Panc1 (cell line): ENCODE measurements at places on chromosomes 12 and 14. TPM values are rescaled to one million over a fixed set of nuclear protein-coding genes. Genes with fewer than 3 reads are reported as not detected.
A peak's percentile ranks its signal among the peaks of the same experiment; 100 is the strongest.

- H3K36me3 ChIP-seq = no peaks in the 10 kb centered on the region
- no peak overlapping the region for H3K27ac ChIP-seq
- no peaks in the 10 kb centered on the region for H3K4me1 ChIP-seq
- no peak overlapping the region for H3K4me3 ChIP-seq
- no peak for DNase-seq
Measured at GRCh38 chr12:76137606-76138005, 53.1 kb upstream of the NAP1L1 start.

DNA sequence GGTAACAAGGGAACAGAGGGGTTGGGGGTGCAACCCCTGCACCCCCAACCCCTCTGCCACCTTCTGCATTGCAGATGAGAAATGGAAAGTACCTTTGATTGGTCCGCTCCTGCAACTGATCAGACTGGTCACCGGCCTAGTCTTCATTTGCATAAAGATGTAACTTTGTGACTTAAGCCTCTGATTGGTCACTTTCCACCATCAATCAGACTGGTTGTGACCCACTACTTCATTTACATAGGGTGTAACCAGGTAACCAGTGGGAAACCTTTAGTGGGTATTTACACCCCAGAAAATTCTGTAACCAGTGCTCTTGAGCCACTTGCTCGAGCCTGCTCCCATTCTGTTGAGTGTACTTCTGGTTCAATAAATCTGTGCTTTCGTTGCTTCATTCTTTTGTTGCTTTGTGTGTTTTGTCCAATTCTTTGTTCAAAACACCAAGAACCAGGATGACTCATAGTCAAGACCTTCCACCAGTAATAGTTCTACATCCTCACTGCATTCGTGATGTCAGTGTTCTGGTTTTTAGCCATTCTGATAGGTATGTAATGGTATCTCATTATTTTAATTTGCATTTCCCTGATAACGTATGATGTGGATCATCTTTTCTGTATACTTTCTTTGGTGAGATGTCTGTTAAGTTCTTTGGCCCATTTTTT, 30.8 kb downstream of the LEMD3 start:
- H3K27me3 ChIP-seq = no peaks in the 10 kb centered on the region
- DNase-seq = no peak
- no peak overlapping the region for H3K27ac ChIP-seq

- H3K4me1 ChIP-seq = peaks cover 30% of the 10 kb centered on the region
- peak overlapping the region; percentile 91 for H3K27ac ChIP-seq
- no peak overlapping the region for H3K4me3 ChIP-seq
- H3K27me3 ChIP-seq = no peaks in the 10 kb centered on the region
- H3K36me3 ChIP-seq = no peaks in the 10 kb centered on the region
Measured at GRCh38 chr12:46555406-46555852, 182.9 kb upstream of the SLC38A2 start.

- no peaks in the 10 kb centered on the region for H3K4me1 ChIP-seq
- no peak overlapping the region for H3K27ac ChIP-seq
- no peak overlapping the region for H3K4me3 ChIP-seq
- DNase-seq = no peak
Measured at GRCh38 chr12:71725011-71725410, 29.7 kb upstream of the RAB21 start.

DNA sequence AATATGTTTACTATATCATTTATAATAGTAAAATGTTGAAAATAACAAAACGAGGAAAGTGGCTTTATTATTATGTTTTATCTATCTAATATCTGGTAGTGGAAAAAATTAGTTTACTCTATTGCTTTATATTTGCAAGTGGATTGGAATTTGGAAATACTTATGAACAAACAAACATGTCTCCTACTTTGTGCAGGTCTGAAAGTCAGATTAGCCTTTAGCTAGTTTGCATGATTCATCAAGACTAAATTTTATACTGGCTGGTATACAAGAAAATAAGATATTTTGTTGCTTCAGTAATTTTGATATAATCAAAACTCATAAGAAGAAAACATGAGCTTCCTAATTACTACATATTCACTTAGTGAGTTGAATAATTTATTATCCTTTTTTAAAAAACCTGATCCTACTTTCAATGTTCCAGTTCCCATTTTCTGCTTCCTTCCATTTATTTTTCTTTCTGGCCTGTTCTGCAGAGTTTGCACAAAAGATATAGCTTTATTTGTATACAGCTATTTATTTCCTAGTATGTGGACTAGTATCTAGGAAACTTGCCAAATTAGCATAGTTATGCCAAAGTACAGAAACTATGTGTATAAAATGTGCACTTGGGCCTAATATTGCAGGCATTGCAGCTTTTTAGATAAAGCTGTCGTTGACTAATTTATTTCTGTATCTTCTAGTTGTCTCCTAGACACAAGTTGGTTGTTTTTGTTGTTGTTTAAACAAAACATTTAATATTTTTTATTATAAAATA, 122.0 kb downstream of the AKAP6 start:
- H3K36me3 ChIP-seq = no peaks in the 10 kb centered on the region
- no peak overlapping the region for H3K4me3 ChIP-seq
- no peak overlapping the region for H3K27ac ChIP-seq
- DNase-seq = no peak

GRCh38 chr14:83287300-83287699, 1753.6 kb upstream of the SEL1L start:
- H3K27me3 ChIP-seq = no peaks in the 10 kb centered on the region
- DNase-seq = no peak
- H3K36me3 ChIP-seq = no peaks in the 10 kb centered on the region
- H3K4me3 ChIP-seq = no peak overlapping the region
- H3K4me1 ChIP-seq = no peaks in the 10 kb centered on the region

DNA sequence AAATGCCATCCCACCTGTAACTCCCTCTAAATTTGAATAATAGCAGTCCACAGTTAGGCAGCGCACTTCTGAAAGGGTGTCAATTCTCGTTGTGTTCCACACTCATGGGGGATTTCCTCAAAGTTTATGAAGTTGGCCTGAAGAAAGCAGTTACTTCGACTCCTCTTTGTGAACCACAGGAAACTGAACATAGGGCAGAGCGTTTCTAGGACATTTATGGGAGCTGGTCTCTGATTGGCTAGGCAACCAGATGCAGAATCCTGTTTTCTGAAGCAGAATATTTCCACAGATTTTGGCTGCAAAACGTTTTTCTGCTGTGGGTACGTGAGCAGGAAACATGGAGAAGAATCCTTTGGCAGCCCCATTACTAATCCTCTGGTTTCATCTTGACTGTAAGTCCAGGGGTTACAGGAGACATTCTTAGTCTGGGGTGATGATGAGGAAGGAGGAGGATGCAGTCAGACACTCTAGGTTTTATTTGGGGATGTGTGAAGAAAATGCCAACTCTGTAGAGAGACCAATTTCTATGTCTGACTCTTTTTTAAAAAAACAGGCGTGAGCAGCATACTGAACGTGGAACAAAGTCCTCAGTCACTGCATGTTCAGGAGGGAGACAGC, 431.5 kb upstream of the OR4E1 start:
- no peaks in the 10 kb centered on the region for H3K27me3 ChIP-seq
- no peak for DNase-seq
- no peaks in the 10 kb centered on the region for H3K4me1 ChIP-seq
- H3K36me3 ChIP-seq = no peaks in the 10 kb centered on the region

GRCh38 chr14:34218881-34219280, 243.2 kb downstream of the SPTSSA start:
- no peak for DNase-seq
- H3K4me3 ChIP-seq = no peak overlapping the region
- no peaks in the 10 kb centered on the region for H3K4me1 ChIP-seq
- no peaks in the 10 kb centered on the region for H3K36me3 ChIP-seq

- H3K27me3 ChIP-seq = no peaks in the 10 kb centered on the region
- no peak for DNase-seq
- peak overlapping the region; percentile 61 for H3K27ac ChIP-seq
- H3K36me3 ChIP-seq = peaks cover 2% of the 10 kb centered on the region; the same call in 1 of the 2 replicates
- peaks cover 66% of the 10 kb centered on the region for H3K4me1 ChIP-seq
Measured at GRCh38 chr12:47808050-47808449, 11.7 kb downstream of the HDAC7 start.

DNA sequence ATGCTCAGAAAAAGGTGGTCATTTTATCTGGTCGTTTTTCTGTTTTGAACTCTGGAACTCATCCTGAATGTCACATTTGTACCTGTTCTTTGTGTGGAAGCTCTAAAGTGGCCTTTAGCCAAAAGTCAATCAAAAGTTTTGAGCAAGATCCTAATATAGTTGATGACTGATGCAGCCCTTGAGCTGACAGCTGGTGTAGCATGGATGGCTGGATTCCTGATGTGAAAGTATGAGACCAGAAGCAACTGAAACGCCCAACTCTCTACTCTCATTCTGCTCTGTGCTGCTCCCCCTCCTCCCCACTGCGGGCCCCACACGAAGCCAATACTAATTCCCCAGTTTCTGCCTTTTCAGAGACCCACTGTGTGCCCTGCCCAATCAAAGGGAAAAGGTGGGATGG, 10.3 kb upstream of the MYH7 start:
- H3K4me1 ChIP-seq = no peaks in the 10 kb centered on the region
- no peaks in the 10 kb centered on the region; the same call in 1 of the 2 replicates for H3K27me3 ChIP-seq
- no peaks in the 10 kb centered on the region for H3K36me3 ChIP-seq
- H3K27ac ChIP-seq = no peak overlapping the region
- H3K4me3 ChIP-seq = no peak overlapping the region

DNA sequence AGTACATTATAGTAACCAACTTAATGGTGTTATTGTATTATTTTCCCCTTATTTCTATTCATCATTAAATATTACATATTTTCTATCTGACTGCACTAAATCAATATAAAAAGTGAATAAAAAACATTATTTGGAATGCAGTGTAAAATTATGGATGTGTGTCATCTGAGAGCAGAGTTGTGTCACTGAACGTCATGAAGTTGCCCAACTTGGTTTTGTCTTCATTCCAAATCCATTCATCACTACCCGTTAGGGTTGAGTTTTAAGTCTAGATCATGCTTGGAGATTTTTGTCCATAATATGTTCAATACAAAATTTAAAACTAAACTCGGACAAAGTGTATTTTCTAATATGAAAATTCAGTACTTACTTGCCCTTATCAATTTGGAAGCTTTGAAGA, 16.1 kb downstream of the KLRF1 start:
- no peak overlapping the region for H3K27ac ChIP-seq
- DNase-seq = no peak
- no peak overlapping the region for H3K4me3 ChIP-seq
- H3K27me3 ChIP-seq = no peaks in the 10 kb centered on the region
- no peaks in the 10 kb centered on the region for H3K4me1 ChIP-seq

DNA sequence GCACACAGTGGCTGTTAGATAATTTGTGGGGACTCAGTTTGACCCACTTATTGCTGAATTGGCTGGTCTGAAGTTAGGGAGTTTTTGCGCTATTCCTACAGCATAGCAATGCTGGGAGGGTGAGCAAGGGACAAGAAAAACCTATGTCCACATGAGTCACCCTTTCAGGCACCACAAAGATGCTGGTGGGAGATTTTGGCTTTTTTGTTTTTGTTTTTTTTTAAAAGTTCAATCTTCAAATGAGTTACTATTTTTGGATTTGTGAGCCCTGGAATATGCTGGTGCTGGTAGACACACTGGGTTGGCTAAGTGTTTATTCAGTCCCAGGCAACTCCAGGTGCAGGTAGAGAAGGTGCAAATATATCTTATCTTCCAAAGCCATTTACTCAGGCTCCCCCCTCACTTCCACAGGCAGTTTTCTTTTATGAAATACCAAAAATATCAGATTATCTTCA, 143.4 kb downstream of the BTG1 start:
- no peaks in the 10 kb centered on the region for H3K4me1 ChIP-seq
- no peak for DNase-seq
- no peak overlapping the region for H3K27ac ChIP-seq
- H3K4me3 ChIP-seq = no peak overlapping the region
- H3K36me3 ChIP-seq = no peaks in the 10 kb centered on the region

DNA sequence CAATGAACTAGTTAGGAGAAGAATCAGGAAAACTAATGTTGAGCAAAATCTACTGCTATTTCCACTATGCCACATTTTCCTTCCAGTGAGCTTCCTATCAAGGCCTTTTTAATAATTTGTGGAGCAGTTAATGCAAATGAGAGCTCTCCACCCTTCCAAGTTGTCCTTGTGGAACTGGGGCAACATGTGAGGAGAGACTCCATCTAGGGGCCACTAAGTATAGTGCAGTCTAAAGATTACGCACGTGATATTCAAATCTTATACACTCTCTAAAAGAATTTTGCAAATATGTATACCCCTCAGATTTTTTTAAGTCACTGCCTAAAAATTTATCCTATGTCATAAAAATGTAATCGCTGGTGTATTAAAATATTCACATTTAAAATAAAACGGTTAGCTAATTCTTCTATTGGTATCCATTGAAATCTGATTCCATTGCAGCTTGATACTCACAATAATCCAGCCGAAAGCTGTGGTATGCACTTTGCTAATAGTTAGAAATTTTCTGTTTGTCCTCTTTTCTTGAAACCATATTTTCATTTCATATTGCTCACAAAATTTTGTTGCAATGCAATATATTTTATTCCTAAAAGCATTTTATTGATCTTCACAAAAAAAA, 100.1 kb downstream of the PAH start:
- no peak overlapping the region for H3K27ac ChIP-seq
- H3K4me3 ChIP-seq = no peak overlapping the region
- no peaks in the 10 kb centered on the region for H3K27me3 ChIP-seq
- no peaks in the 10 kb centered on the region for H3K4me1 ChIP-seq
- DNase-seq = peak; percentile 2

- no peak overlapping the region for H3K27ac ChIP-seq
- no peak for DNase-seq
- H3K27me3 ChIP-seq = no peaks in the 10 kb centered on the region; the same call in 1 of the 2 replicates
- no peak overlapping the region for H3K4me3 ChIP-seq
- no peaks in the 10 kb centered on the region for H3K36me3 ChIP-seq
Measured at GRCh38 chr14:22419620-22420019, 169.4 kb downstream of the DAD1 start.

GRCh38 chr12:29707846-29708245, 75.9 kb downstream of the TMTC1 start:
- 0 out of 2 replicates have a peak, but pooled peaks cover 4% of the 10 kb centered on the region for H3K27me3 ChIP-seq
- no peak overlapping the region for H3K27ac ChIP-seq
- DNase-seq = no peak
- no peaks in the 10 kb centered on the region for H3K4me1 ChIP-seq
- H3K36me3 ChIP-seq = no peaks in the 10 kb centered on the region

DNA sequence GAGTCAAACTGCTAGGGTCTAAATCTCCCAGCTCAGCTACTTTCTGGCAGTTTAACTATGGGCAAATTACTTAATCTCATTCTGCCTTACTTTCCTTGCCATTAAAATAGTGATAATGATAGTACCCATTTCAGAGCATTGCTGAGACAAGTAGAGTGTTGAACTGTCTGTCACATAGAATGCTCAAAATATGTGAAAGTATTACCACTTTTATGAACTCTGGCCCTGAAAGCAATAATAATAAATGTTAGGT, 19.9 kb downstream of the SRGAP1 start:
- peaks cover 71% of the 10 kb centered on the region for H3K4me1 ChIP-seq
- no peak overlapping the region for H3K4me3 ChIP-seq

CLEC4D gene
- total RNA-seq = not detected

FAM186B gene
- total RNA-seq = 0.13 TPM

PDE6H gene
- not detected for total RNA-seq

TBX3 gene
- 5.1 TPM for total RNA-seq

PSMD9 gene
- total RNA-seq = 62.7 TPM

GPD1 gene
- 0.28 TPM for total RNA-seq

NPAS3 gene
- total RNA-seq = 0.23 TPM
